ENCODE measurements at places on chromosomes 12 and 14.

DNA sequence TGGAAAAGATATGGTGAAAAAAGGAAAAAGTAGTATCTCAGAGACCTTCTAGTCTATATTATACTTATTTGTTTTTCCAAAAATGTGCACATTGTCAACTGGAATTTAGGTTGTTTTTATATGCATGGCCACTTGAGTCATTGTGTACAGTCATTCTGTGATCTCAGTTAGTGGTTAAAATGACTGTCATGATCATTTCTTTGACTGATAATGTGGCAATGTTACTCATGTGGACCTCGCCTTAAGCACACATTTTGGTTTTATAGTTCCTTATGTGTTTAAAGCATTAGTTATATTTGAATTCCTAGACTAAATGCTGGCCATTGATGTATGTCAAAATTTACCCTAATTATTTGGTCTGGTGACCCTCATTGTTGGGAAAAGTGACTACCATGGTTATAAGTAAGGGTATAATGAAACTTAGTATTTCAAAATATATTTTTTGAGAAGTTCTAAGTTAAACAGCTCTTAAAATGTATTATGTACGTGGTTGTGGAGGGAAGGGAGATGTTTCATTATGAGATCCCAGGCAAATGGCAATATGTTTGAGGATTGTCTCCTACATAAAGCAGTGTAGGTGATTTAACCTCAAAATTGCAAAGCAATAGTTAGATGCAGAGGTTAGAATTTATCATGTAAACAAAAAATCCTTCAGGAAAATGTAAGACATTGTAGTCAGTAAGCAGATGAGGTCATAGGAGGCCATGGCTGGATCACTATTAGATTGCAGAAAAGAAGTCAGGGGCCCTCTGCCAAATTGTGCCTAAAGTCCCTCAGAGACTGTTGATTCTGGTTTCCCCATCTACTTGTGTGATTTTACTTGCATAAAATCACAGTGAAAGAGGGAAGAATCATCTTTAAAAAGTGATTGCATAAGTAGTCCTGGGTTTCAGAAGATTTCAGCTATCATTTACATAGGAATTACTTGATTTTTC lies 17.5 kb downstream of the PNMA1 start:
- DNase-seq = no peak

- DNase-seq = no peak
Observed at GRCh38 chr14:28196878-28197277, 569.7 kb upstream of the FOXG1 start.

- DNase-seq = no peak
Observed at GRCh38 chr12:22037947-22038346, 8.1 kb upstream of the CMAS start.

DNA sequence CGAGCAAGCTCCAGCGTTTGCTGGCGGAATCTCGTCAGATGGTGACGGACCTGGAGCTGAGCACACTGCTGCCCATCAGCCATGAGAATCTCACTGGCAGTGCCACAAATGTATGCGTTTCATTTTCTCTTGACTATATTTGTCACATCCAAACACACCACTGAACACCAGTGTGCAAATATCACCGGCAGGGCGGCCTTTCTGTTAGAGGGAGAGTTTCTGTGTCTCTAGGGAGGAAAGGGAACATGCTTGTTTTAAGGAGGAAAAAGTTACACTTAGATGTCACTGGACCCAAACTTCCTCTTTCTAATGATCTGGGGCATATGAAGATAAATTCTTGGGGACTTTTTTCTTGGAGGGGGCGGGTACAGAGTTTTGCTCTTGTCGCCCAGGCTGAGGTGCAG lies 21.9 kb upstream of the HIP1R start:
- no peak for DNase-seq

GRCh38 chr12:56590237-56590830 lies 39.8 kb downstream of the BAZ2A start:
- DNase-seq = no peak

- DNase-seq = no peak
Observed at GRCh38 chr14:76904100-76904739, 78.0 kb downstream of the LRRC74A start.

DNA sequence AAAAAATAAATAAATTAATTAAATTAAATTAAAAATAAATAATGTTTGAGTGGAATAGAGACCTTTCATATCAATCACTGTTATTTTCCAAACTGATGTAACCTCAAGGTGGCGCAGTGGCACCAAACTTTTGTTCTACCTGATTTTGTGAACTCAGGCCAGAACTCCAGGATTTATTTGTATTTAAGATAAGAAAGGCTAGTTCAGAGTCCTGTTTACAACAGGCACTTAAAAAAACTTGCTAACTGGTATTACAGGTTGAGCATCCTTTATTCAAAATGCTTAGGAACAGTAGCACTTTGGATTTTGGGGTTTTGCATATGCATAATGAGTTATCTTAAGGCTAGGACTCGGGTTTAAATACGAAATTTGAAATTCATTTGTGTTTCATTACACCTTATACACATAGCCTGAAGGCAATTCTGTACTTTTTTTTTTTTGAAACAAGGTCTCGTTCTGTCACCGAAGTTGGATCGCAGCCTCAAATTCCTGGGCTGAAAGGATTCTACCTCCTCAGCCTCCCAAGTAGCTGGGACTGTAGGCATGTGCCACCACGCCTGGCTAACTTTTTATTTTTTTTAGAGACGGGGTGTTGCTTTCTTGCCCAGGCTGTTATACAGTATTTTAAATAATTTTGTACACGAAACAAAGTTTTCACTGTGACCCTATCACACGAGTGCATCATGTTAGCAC lies 32.4 kb downstream of the YY1 start:
- no peak for DNase-seq

DNA sequence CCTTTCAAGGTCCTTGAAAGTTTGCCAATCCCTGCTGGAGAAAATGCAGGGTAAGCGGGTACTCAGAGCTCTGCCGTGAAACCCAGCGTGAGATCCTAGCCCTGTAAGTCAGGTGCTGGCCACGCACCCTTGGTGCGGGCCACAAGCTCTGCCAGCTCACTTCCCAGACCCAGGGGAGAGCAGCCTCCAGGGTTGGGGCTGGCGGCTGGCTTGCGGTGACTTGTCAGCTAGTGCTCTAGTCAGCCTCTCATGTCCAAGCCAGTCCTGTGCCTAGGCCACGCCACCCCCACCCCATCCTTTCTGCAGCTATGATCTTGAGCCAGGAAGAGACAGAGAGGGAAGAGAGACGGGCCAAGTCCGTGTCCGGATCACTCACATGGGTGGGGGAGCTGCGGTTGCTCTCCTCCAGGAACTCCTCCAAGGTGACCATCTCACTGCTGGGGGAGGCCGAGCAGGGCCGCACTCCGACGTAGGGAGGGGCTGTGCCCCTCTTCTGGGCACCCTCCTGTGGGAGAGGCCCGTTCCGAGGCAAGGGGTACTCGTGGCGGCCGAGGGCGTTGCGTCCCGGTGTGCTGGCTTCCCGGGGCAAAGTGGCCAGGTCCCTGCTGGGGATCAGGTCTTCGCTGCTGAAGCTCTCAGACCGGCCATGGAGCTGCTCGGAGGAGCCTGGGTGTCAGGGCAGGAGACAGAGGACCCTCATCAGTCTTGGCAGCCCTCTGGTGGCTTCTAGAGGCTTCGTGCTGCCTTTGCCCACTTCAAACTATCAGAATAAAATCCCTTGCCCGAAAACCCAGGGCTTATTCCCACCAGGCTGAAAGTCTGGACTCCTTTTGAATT lies 33.3 kb upstream of the GPR68 start:
- DNase-seq = no peak

GRCh38 chr12:39807043-39807442 lies 187.4 kb upstream of the ABCD2 start:
- DNase-seq = no peak

DNA sequence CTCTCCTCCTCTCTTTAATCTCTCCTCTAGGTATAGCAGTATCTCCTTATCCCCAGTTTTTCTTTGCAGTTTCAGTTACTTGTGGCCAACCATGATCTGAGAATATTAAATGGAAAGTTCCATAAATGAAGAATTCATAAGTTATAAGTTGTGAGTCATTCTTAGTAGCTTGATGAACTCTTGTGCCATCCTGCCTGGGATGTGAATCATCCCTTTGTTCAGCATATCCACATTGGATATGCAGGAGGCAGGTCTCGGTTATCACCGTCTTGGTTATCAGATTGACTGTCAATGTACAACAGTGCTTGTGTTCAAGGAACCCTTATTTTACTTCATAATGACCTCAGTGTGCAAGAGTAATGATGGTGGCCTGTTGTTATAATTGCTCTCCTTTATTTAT lies 134.0 kb downstream of the TMEM117 start:
- no peak for DNase-seq

- no peak for DNase-seq
Observed at GRCh38 chr14:49957089-49957852, 64.4 kb downstream of the ARF6 start.

DNA sequence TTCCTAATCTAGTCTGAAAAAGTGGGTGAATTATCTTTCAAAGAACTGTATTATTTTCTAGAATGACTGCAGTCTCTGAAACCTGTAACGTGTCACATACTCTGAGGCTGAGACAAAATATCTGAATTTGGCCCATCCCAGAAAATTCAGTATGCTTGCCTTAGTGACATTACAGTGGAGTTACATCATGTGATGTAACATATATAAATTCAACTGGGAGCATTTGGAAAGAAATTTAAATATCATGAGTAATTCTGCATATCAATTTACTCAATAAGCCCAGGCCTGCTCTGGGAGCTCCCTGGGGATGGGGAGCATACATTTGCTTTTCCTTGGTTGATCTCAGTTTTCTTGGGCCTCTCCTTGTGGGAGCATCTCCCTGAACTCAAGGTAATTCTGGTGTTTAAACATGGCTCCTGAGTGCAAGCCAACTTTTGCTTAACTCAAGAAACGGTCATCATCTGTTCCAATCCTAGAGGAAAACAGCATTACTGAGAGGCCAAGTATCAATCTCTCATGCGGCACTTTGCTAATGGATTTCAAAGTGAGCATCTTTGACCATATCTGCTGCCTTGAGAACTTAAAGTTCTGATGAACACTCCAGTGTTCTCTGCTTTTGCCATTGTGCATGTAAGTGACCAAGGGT lies 54.4 kb downstream of the AKAP6 start:
- DNase-seq = no peak

DNA sequence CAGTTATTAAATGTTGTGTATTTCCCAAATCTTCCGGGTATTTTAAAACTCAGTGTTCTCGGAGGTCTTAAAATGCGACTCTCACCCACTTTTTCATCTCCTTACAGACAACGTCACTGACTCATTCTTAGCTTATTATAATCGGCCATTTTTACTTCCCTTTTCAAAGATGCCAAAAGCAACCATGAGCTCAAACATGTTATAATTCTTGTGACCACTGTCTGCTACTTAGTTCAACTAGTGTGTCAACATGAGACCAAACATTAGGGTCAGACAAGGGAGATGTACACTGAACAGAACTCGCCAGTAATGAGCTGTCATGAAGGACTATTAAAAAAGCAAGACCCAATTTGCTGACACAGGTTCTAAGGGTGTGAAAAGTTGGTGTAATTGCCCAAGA lies 4.2 kb upstream of the GRIP1 start:
- no peak for DNase-seq

GRCh38 chr12:69739287-69740191 lies 879 bp downstream of the RAB3IP start:
- peak; percentile 59 for DNase-seq

- DNase-seq = no peak
Observed at GRCh38 chr14:95395098-95395737, 75.5 kb upstream of the CLMN start.

DNA sequence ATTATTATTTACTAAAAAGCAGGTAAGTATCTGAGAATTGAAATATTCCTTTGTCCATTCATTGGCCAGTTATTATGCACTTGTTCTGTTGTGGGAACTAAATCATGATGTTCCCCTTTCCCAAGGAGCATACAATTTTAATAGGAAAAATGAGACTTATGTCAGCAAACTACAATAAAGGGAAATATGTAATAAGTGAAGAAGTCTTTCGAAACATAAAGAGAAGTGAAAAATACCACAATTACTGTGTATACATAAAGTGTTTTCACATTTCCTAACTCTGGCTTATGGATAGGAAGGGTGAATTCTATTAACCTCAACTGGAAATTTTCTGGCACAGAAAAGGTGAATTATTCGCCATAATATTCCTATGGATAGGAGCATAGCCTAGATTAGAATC lies 78.4 kb upstream of the DNM1L start:
- DNase-seq = no peak

DNA sequence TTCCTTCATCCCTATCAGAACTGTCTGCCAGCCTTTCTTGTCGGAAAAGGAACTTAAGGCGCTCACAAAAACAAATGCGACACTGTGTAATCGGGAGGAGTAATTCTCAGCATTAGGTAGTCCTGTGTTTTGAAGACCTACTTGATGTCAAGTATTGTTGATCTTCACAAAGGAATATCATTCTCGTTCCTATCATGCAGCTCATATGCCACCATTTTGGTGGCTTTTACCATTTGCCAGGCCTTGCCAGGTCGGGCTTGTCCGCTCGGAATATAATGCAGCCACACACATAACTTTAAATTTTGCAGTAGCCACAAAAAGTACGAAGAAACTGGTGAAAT lies 903 bp upstream of the PPP4R3A start:
- no peak for DNase-seq

- DNase-seq = no peak
Observed at GRCh38 chr12:97805146-97805545, 342.5 kb downstream of the RMST start.

- DNase-seq = no peak
Observed at GRCh38 chr14:61388173-61388975, 67.0 kb downstream of the PRKCH start.

- DNase-seq = no peak
Observed at GRCh38 chr14:52312931-52313355, 1.2 kb upstream of the PTGER2 start.

DNA sequence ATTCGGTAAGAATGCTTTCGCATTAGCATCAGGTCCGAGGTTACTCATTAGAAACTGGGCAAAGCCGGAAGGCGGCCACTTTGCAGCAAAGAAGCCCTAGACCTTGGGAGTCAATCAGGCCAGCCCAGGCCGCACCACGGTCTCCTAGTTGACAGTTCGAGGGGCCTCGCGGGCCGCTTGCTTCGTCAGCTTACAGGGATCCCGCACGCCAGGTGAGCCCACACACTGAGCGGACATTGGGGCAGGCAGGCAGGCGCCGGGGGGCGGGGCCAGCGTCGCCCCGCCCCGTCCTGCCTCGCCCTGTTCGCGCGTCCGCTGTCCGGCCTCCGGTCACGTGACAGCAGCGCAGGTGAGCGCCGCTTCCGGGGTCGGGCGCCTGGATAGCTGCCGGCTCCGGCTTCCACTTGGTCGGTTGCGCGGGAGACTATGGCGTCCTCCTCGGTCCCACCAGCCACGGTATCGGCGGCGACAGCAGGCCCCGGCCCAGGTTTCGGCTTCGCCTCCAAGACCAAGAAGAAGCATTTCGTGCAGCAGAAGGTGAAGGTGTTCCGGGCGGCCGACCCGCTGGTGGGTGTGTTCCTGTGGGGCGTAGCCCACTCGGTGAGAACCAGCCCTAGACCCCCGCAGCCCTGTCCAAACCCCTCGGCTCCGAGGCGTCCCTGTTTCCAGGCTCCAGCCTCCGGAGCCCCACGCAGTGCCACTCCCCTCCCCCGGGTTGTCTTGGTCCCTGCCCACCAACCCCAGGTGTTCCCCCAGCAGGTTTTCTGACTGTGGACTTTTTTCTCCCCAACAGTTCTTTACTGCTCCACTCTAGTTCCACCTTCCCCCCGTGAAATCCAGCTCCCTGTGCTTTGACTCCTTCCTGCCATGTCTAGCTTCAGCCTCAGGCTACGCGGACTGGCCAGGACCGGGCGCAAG lies at the start of gene PIP4K2C:
Gene PIP4K2C (plus strand): TSS at position 329 of the 918 bp plus-strand sequence. CDS start 98 bp downstream, at position 427.
- DNase-seq = peak; percentile 83

Measured in progenitor cell of endocrine pancreas (in vitro differentiated cells).